ENCODE measurements at places on chromosomes 7 and 10.

- no peak for DNase-seq
Measured at GRCh38 chr7:112395893-112396292, 54.4 kb upstream of the IFRD1 start.

- DNase-seq: no peak
Measured at GRCh38 chr7:23065974-23066373, 39.6 kb upstream of the KLHL7 start.

DNA sequence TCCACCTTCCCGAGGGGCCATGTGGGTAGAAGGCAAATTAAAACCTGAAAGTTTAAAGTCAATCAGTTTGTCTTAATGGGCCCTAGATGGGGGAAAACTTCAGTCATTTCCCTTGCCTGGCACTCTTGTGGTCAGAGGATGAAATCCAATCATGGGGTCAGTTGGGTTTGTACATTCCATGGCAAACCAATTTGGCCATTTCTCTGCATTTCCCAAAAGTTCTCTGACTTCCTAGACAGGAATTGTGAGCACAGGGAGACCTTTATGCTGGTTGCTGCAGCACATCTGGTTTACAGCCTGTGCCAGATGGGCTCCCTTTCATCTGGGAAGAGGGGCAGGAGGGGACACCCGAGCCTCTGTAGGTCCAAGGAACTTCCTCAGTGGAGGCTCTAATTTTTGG is 113.0 kb downstream of the CYP26A1 start:
- DNase-seq: no peak

- no peak for DNase-seq
Measured at GRCh38 chr10:49254556-49255318, 44.2 kb upstream of the C10orf71 start.

- DNase-seq: no peak
Measured at GRCh38 chr10:61354401-61354975, 98.7 kb downstream of the TMEM26 start.

- DNase-seq: no peak
Measured at GRCh38 chr7:37045681-37046179, 321.4 kb upstream of the AOAH start.

DNA sequence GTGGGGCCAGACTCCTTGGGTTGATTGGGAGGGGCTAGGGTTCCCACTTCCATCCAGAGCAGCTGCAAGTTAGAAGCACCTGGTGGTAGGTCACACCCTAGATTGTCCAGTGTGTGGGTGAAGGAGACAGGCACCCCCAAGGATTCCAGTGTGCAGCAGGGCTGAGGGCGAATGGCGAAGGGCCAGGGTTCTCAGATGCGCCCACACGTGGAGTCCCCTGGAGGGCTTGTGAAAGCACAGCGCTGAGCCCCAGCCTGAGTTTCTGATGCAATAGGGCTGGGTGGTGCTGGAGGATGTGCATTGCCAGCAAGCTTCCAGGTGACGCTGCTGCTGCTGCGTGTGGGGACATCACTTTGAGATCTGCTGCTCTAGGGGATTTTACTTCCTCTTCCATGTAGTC is 25.4 kb downstream of the TBATA start:
- no peak for DNase-seq

- no peak for DNase-seq
Measured at GRCh38 chr7:29467193-29467926, 96.3 kb upstream of the PRR15 start.

DNA sequence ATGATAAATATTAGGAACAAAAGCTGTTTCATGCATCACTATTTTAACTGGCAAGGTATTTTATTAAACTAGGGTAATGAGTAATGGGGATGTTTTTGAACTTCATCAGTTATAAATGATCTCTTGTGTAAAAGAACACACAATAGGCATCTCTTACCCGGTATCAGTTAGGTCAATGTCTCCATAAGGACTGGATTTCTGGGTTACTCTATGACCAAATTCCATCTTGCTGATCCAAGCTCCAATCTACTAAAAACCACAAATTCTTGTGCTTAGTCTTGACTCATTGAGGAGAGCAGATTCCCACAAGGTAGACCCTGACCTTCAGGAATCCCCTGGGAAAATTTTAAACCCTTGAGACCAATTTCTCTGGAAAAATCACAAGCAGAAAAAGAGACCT is 1167.7 kb downstream of the XPNPEP1 start:
- DNase-seq: no peak

- DNase-seq: no peak
Measured at GRCh38 chr10:110093722-110094121, 85.9 kb downstream of the ADD3 start.

GRCh38 chr7:123433665-123434064 is 100.7 kb downstream of the IQUB start:
- no peak for DNase-seq

GRCh38 chr10:31693491-31693890 is 235.1 kb downstream of the ARHGAP12 start:
- no peak for DNase-seq

DNA sequence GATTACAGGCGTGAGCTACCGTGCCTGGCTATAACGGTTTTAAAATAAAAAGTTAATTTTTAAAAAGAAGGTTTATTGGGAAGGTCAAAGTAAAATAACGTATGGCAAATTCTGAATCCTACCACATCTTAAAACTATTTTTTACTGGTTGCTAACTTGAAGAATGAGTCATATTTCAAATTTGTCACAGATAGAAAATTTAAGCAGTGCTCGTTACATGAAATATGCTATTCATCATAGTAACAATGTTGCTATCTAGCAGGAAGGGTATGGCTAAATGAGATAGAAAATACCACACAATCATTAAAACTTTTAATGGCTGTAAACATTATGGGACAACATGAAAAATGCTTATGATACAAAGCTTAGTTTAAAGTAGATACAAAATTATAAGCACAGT is 500.5 kb downstream of the PHTF2 start:
- no peak for DNase-seq

DNA sequence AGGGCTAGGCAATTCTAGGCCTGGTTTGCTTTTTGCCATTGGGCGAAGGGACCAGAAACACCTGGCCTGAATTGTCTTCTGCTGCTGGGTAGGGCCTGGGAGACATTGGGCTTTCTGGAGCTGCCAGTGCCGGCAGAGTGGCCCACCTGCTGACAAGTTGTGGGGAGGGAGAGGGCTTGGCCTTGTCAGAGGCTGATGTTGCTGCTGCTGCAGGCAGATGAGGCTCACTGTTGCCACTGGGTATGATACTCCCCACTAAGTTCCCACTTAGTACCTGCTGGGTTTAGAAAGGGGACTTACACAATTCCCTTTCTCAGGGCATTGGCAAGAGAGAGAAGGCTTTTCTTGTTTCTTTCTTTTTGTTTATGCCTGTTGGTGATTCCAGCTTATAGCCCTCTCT is 289.6 kb upstream of the NPVF start:
- DNase-seq: no peak

DNA sequence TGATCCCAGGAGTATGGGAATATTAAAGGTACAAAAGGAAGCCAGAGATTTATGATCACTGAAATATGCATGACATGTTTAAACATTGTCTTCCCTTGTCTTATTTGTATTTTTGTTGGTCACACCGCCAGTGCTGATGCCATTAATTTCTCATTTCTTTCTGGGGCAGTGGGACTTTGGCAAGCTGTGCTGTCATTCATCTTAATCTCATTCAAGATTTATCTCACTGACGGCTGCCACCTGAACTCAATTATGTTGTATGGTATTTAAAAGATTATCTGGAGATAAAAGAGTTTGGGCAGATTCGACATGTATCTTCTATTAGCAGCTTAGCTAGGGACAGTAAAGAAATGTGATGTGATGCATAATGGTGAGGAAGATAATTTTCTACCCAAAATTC is 284.9 kb upstream of the PLXDC2 start:
- no peak for DNase-seq

- no peak for DNase-seq
Measured at GRCh38 chr10:92381543-92381954, 90.6 kb downstream of the MARCHF5 start.

DNA sequence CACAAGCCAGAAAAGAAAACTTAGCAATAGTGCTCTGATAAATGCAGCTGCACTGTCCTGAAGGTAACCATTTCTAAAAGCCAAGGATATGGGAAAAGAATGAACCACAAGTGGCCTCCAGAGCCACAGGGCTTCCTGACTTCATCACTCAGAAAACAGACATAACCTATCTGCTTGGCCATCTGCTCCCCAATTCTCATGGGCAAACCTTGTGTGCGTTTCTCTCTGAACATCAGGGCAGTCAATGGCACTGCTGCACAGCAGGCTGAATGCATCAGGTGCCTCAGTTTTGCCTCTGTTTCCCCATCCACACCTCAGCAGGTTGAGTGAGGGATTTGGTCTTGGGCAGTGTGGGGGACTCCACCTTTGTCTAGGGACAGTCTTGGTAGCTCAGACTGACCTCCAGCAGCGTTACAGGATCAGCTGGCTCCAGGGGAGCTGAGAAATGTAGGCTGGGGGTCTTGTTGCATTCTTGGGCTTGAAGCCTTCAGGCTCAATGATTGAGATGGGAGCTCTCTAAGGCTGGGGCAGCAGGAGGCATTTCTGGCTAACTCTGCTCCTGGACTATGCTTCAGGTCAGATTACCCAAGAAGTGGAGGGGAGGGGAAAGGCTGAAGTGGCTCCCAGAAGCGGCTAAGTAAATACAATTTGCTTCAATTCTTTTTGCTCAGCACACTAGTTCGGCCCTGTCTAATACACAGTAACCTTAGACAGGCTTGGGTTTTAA is 23.6 kb upstream of the PDLIM1 start:
- DNase-seq: no peak

- DNase-seq: no peak
Measured at GRCh38 chr7:269721-270120, 20.2 kb upstream of the FOXL3 start.

DNA sequence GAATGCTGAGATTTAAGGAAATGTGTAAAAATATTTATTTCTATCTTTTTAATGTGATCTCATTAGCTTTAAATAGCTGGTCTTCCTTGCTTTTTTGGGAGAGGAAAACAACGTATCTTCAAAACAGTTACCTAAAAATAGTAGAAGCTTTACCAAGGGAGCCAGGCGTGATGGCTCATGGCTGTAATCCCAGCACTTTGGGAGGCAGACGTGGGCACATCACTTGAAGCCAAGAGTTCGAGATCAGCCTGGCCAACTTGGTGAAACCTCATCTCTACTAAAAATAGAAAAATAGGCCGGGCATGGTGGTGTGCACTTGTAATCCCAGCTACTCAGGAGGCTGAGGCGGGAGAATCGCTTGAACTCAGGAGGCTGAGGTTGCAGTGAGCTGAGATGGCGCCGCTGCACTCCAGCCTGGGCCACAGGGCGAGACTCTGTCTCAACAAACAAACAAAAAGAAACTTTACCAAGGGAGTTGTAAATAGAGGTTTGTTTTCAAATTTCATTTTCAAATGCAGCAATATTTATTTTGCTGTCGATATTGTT is 48.4 kb upstream of the ITGB1 start:
- DNase-seq: no peak

- DNase-seq: no peak
Measured at GRCh38 chr10:70404787-70405036, 767 bp downstream of the EIF4EBP2 start.

GRCh38 chr7:12719141-12719919 is 31.9 kb downstream of the ARL4A start:
- no peak for DNase-seq

GRCh38 chr7:4604456-4604940 is 77.6 kb upstream of the FOXK1 start:
- no peak for DNase-seq

DNA sequence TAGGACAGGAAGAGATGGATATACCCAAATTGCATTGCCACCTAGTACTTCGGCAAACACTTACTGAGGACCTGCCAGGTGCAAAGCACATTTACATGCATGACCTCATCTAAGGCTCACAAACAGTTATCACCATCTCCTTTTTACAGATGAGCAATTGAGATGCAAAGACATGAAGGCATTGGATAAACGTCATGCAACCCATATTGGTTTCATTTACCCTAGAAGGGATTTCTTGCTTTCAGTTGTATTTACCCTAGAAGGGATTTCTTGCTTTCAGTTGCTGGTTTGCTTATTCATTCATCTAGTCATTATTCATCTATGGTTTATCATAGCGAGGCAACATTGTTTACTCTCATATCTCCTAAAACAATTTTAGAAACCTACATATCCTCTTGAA is 52.2 kb downstream of the STEAP1B start:
- no peak for DNase-seq

DNA sequence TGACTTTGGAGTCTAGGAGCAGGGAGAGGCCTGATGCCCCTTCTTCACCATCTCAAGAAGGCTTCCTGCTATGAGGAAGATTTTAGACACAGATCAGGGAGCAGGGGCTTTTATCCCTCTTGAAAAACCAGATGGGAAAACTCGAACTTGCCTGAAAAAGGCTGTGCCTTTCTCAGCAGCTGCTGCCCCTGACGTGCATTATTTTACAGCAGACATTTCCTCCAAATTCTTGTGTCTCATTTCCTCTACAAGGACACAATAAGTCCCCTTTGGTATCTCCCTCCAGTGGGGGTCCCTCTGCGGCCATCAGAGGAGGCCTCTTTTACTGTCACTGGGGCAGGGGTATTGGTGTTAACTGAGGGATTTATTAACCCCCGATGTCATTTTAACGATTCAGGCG is 38.0 kb upstream of the AQP1 start:
- no peak for DNase-seq

- no peak for DNase-seq
Measured at GRCh38 chr7:84200859-84201258, 6.3 kb upstream of the SEMA3A start.

- no peak for DNase-seq
Measured at GRCh38 chr10:124680675-124681074, 63.5 kb downstream of the FAM53B start.

- no peak for DNase-seq
Measured at GRCh38 chr10:52217531-52217930, 96.5 kb upstream of the DKK1 start.

DNA sequence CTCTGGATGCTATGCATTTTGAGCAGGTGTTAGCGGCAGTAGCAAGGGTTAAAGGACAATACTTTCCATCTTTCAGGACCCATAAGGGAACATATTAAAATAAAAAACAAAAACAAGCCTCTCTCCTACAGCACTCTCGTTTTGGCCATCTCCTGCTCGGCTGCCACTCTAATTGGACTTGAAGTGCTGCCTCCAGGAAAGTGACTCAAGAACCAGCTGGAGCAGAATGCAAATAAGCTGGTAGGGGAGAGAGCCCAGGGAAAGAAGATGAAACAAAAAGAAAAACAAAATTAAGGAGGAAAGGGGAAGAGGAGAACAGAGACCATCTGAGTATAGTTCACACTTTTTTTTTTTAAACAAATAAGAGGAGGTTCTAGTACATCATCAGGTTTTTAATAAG is 65.6 kb downstream of the HBP1 start:
- no peak for DNase-seq

DNA sequence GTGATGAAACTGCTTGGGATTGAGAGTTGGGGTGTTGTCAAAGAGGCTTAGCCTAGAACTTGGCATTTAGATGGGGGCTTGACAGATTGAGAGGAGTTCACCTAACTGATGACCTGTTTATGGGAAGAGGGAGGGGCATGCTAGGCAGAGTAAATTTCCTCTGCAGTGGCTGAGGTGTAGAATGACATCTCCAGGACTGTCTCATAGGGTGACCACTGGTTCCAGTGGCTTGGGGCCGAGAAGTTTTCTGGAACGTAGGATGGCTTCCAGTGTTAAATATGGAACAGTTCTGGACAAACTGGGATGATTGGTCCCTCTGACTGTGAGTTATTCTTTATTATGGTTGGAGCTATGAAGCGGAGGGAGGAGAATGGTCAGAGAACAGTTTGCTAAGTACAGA is 186.4 kb downstream of the PLXDC2 start:
- no peak for DNase-seq

Measured in activated naive CD4-positive, alpha-beta T cell (primary cell).